ENCODE measurements at places on chromosomes 5 and 9.
A peak's percentile ranks its signal among the peaks of the same experiment; 100 is the strongest.

DNA sequence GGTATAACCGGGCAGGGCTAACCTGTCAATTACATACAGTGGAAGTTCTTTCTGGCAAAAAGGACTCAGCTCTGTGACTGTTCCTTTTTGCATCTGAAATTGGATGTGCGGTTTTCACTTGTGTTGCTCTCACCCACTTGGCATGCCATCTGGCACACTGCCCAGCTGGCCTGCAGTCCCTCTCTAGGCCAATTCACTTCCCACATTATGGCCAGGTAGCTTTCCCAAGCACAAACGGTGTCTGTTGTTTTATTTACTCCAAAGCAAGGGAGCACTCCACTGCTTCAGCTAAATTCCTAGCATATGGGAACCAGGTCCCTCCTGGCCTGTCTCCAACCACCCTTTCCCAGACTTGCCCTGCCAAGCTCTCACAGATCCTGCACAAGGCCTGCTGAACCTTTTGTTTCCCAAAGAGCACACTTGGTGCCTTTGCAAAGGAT, 132.5 kb downstream of the SEMA6A start:
- no peak for DNase-seq

GRCh38 chr9:105308461-105309341, 64.2 kb downstream of the SLC44A1 start:
- no peak for DNase-seq

- peak; percentile 70 for DNase-seq
Observed at GRCh38 chr9:113876151-113876992, at the start of gene ZNF618. Gene ZNF618, plus strand, starts transcription at chr9:113876309. Its CDS starts 72 bp downstream, at chr9:113876381.

- no peak for DNase-seq
Observed at GRCh38 chr5:121445511-121445910, 406.2 kb upstream of the FTMT start.

DNA sequence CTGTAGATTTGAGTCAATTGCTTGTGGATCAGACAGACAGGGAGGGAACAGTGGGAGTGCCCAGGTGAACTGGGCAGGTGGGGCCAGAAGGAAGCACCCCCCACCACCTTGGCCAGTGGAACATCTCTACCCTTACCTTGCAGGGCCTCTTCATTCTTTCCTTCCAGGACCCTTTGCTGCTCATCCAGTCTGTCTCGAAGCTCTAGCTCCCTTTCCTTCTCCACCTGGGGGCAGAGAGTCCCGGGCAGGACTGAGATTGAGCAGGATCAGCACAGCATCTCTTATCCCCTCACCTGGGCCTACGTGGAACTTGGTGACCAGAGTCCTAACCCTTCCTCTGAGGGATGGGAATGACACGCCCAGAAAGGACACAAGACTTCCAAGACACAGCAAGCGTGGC, 25.0 kb downstream of the CCDC69 start:
- DNase-seq = no peak

DNA sequence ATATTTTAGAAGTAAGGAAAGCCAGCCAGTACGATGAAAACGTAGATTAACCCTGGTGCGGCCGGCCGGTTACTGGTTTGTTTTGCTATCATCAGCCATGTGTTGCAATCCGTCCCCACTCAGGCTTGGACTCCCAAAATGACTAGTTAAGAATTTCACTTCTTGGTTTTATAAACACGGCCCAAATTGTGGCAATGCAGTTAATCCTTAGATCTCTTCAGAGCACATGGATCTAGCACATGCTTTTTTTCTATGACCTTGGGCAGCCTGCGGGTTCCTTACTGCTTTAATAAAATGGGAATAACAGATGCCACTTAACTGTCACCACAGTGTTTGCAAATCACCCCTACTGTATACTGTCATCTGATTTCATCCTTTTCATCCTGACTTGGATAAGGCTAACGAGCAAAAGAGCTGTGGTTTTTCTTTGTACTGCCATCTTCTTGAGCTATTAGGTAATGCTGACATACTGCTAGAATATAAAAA, 1.5 kb downstream of the NDFIP1 start:
- DNase-seq = peak; percentile 48

DNA sequence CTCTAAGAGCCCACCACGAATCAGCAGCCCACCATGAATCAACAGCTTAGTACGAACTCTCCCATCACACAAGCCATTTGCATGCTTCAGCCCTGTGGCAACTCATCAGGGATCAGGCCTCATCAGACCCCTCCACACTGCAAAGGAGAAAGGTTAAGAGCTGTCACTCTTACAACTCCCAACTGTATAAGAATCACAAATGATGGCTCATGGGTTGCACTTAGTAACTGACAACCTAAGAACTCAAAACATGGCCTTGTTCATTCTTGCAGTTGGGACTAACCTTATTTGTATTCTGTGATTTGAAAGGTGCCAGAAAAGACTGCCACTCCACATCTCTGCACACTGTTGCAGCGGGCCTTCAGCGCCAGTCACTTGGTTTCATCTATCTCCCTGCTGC, 149.1 kb upstream of the ZNF366 start:
- DNase-seq = no peak

GRCh38 chr9:99167694-99168093, 54.0 kb downstream of the ALG2 start:
- DNase-seq = peak; percentile 37

DNA sequence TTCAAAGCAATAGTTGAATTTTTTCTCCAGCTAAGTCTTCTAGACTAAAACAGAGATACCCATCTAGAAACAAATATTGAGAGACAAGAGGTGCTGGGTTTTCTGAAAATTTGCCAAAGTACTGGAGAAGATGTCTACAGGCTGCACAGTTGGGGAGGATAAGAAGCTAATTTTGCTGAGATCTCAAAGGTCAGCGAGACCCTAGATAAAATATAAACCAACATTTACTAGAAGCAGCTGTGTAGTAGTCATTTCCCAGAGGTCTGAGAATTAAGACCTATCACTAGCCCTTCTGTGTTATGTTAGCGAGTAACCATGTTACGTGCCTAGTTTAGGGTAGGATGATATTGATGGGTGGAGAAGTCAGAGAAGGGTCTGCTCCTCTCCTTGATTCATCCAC, 208.5 kb upstream of the TNC start:
- DNase-seq = no peak

DNA sequence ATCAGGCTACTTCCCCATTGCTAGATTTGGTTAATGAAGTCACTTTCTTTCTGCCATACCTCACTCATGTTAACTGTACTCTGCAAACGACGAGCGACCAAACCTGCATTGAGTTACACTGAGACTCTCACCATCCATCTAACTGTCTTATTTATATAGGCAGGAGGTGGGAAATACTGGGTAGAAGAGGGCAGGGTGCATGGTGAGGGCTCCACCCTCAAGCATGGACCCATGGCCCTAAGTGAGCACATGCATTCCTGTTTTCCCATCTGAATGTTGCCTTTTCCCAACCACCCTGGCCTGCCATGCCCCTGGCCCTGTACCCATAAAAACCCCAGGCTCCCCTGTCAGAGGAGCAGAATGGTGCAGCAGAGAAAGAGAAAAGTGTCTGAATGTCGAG, 52.7 kb upstream of the IL6ST start:
- DNase-seq = no peak

DNA sequence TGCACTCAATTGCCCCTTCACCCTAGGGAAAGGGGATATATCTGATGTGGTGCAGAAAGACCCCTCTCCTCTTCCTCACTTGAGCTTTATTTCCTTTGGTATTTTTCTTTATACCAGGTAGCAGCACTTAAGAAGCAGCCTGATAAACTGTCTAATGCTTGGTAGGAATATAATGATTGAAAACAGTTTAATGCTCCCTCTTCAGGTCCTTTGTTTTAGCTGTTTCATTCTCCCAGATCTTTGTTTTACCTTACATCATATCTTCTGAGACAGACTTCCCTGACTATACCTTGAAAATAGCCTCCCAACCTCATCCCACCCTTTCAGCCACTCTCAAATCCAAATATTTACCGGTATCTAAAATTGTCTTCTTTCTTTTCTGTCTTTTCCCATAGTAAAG, 87.9 kb downstream of the NUDT12 start:
- DNase-seq = no peak

DNA sequence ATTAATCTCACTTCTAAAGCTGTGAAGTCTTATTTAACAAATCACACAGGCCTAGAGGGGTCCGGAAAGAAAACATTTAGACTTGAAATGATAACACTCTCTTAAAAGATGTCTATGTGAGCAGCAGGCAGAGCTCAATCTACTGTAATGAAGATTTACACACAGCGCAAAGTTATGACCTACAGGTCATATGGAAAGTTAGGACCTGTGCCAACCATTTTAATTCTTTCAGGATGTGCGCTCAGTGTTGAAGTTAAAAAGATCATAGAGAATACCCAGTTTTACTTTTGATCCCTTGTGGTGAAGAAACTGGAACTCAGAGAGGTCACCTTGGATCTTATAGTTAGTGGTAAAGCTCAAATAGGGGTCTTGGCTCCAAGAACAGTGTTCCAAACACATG, 3.1 kb upstream of the CREBRF start:
- DNase-seq = no peak

DNA sequence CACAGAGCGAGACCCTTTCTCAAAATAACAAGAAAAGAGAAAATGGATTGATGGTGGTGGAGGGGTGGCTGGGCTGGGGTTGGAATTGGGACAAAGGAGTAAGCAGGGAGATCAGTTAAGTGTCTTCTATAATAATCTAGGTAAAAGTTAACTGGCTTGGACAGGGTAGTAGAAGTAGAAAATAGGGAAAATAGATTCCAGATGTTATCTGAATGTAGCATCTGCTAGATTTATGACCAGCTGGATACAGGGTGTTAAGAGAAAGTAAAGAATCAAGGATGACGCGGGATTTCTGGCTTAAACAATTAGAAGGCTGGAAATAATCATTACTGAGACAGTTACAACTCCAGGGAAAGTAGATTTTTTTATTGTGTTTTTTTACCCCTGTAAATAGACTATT, 13.0 kb downstream of the PPP6C start:
- no peak for DNase-seq

- DNase-seq = no peak
Observed at GRCh38 chr9:112332674-112332976, 794 bp downstream of the PTBP3 start.

DNA sequence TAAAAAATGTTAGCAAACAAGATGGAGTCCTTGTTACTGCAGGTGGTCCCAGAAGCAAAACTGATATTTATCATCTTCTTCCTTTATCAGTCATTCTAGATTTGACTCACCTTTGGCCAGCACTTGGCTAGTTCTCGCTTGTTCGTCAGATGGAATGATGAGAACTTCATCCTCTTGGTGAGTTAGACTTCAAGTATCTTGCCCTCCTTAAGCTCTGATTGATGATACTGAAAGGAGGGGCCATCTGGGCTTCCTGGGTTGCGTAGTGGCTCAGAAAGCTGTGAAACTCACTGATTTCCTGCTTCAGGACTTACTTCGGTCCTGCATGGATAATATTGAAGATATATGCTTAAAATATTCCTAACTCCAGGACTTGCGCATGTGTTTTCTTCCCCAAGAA, 1248.2 kb upstream of the CDH9 start:
- DNase-seq = no peak

GRCh38 chr5:98282521-98282920, 490.9 kb upstream of the RGMB start:
- DNase-seq = no peak

DNA sequence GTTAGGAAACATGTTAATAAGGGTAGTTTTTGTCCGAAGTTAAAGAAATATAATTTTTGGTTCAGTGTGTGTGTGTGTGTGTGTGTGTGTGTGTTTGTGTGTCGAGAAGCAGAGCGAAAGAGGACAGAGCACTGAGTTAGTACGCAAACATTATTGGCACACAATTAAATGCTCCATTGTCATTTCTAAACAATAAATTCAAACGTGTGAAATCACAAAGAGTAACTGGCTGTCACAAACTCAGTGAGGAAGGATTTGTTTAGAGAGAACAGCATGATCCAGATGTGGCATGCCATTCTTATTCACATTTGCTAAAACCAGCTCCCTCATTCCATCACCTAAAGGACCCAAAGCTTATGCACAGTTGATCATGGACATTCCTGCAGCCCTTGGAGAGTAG, 970.8 kb downstream of the DTWD2 start:
- DNase-seq = no peak

DNA sequence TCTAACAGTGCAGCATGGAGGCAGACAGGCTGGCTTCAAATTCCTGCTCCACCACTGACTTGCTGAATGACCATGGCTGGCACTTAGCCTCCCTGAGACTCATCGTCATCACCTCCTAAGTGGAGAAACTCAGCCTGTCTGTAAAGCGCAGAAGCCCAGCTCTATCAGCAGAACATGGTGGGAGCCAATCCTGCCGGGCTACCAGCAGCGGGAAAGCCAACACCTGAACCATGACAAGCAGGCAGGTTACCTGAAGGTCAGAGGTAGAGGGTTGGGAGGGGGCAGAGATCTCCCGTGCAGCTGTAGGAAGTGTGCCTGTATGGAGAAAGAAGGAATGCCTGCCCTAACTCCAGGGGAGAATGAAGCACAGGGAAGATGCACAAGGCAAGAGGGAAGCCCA, 72.6 kb upstream of the LRRTM2 start:
- no peak for DNase-seq

GRCh38 chr5:77623203-77623740, 15.2 kb downstream of the OTP start:
- DNase-seq = no peak

DNA sequence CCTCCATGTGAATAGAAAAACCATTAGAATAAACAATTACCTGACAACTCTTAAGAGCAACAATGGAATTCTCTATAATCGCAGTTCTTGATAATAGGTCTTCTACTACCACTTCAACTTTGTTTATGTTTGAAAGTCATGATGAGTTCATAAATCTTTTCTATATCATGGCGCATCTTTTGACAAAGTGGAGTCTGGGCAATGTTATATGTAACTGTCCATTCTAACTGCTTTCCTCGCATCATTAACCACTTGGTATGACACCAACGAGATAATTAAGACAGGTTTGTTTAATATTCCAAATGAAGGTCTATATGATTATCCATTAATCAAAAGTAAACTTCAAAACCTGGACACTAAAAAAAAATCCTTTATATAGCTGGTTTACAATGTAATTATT, 272.0 kb downstream of the DENND1A start:
- DNase-seq = no peak

GRCh38 chr5:7638456-7638855, 212.5 kb downstream of the CFAP90 start:
- DNase-seq = no peak

GRCh38 chr9:37550781-37551180, 25.4 kb downstream of the FBXO10 start:
- no peak for DNase-seq

DNA sequence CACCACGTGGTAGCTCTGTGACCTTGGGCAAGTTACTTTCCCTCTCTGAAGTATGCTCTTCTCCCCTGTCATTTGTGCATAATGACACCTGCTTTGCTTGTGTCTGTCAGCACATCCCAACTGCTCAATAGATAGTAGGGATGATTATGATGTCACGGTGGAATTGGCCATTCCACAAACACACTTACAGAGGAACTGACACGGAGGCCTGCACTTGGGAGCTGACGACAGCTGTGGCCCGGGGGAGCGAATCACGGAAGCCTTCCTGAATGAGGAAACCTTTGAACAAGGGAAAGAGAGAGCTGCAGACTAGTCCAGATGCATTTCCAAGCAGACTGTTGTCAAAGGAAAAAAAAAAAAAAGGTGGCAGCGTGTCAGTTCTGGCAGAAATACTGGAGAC, 21.0 kb downstream of the TLX3 start:
- no peak for DNase-seq
